Fibroblast of lung (primary cell): ENCODE measurements at places on chromosomes 5 and 9. TPM values are rescaled to one million over a fixed set of nuclear protein-coding genes. Genes with fewer than 3 reads are reported as not detected.
A peak's percentile ranks its signal among the peaks of the same experiment; 100 is the strongest.

DNA sequence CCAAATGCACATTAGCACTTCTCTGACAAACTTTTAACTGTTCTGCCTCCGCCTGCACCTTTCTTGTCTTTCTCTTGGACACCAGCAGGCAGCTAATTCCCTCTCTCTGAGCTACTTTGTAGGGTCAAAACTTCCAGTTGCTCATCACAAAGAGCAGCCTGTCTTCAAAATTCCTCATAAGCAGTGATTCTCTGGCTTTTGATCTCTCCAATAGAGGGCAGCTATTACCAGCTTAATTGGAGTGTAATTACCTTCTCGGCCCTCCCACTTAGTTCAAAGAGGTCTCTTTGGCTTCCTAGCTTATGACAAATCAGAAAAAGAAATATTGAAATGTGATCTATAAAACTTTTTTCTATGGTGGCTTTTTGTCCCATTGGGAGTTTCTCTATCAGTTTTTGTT lies 43.6 kb upstream of the RAD23B start:
- no peaks in the 10 kb centered on the region for H3K27me3 ChIP-seq
- H3K4me1 ChIP-seq, result peaks cover 2% of the 10 kb centered on the region
- H3K4me3 ChIP-seq, result no peak overlapping the region

DNA sequence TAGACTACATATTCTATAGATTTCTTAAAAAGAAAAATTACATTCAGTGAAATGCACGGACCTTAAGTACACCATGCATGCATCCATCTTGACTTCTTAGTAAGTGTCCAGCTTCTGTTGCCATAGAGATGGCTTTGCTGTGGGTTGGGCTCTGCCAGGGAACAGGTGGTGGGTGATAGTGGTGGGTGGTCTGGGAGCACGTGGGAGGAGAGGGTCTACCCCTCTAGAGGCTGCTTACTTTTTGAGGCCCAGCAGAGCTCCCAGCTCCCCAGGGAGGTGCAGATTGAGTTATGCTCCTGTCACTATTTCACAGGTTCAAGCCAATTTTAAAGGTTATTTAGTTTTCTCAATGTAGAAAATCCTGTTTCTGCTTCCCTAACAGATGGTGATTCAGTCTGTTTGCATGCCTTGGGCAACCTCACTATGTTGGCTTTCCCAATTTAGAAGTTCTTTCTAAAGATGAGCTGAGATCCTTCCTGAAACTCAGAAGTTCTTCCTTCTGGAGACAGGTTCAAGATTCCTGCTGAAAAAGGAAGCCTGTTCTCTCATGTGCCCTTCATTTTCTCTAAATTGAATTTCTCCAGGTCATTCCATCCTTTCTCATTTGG lies 107.4 kb upstream of the LHFPL2 start:
- H3K27me3 ChIP-seq, result no peaks in the 10 kb centered on the region
- H3K4me3 ChIP-seq, result no peak overlapping the region
- H3K4me1 ChIP-seq, result peaks cover 7% of the 10 kb centered on the region
- H3K27ac ChIP-seq, result no peak overlapping the region
- no peaks in the 10 kb centered on the region for H3K36me3 ChIP-seq

- no peak overlapping the region for H3K27ac ChIP-seq
- no peaks in the 10 kb centered on the region for H3K27me3 ChIP-seq
- no peaks in the 10 kb centered on the region for H3K36me3 ChIP-seq
- no peaks in the 10 kb centered on the region for H3K4me1 ChIP-seq
Measured at GRCh38 chr5:21121213-21121612, 1133.2 kb upstream of the CDH18 start.

- peaks cover 13% of the 10 kb centered on the region for H3K27me3 ChIP-seq
- DNase-seq, result no peak
- peaks cover 12% of the 10 kb centered on the region for H3K4me1 ChIP-seq
- no peaks in the 10 kb centered on the region for H3K36me3 ChIP-seq
Measured at GRCh38 chr9:130327070-130327780, 61.7 kb downstream of the HMCN2 start.

DNA sequence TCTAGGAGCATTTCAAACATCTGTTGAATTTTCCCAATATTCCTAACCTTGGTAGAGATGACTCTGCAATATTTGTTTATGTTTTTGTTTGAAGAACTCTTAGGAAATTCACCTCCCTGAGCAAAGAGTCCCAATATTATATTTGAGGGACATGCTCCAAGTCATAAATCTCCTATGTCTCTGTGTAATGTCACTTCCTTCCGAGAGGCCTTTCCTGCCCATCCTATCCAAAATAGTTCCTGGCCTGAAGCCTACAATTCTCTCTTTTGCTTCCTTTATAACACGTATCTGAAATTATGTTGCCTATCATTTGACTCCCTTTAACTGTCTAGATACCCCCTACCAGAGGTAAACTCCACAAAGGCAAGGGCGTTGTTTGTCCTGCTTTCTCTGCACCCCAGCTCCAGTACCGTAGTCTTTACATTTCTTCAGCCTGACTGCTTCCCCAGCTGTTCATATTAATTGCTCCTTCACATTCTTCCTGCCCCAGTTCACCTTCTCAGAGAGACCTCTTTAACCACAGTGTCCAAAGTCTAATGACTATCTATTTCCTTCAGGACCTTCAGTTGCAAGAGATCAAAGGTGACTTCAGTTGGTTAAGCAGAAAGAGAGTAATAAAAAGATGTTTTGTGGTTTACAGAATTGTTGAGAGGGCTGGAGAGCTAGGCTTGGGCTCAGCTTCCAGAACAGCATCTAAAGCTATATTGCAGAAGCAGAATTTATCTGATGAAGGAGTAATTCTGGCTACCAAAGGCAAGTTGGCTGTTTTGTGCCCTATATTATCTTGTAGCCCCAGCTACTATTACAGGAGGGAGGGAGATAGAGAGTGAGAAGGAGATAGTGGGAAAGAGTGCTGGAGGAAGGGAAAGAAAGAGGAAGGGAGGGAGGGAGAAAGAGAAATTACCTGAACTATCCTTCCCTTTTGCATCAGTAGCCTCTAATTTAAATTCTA lies 109.3 kb upstream of the TMEM161B start:
- DNase-seq, result no peak
- H3K27ac ChIP-seq, result no peak overlapping the region
- no peak overlapping the region for H3K4me3 ChIP-seq
- no peaks in the 10 kb centered on the region for H3K27me3 ChIP-seq

GRCh38 chr9:2154731-2155130 lies 139.6 kb downstream of the SMARCA2 start:
- H3K27ac ChIP-seq, result no peak overlapping the region
- peaks cover 2% of the 10 kb centered on the region for H3K4me1 ChIP-seq
- no peaks in the 10 kb centered on the region for H3K36me3 ChIP-seq
- no peak overlapping the region for H3K4me3 ChIP-seq

DNA sequence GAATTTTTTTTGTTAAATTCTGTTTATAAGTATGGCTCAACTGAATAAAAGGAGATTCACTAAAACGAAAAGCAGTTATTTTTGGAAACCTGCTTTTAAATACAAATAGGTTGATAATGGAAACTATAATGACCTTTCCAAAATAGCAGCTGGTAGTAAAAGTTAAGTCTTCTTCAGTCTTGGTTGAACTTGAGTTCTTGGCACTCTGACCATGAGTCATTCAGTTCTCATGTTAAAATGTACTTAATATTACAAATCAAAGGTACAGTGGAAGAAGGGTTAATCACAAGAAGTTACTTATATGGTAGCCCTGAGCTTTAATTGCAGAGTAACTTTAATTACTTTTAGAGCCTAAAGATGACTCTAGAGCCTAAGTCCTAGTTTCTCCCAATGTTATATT lies 62.1 kb downstream of the KLF9 start:
- peaks cover 2% of the 10 kb centered on the region for H3K36me3 ChIP-seq
- H3K4me1 ChIP-seq, result no peaks in the 10 kb centered on the region
- H3K27ac ChIP-seq, result no peak overlapping the region
- H3K27me3 ChIP-seq, result no peaks in the 10 kb centered on the region

GRCh38 chr5:144941004-144941403 lies 770.3 kb downstream of the KCTD16 start:
- no peak for DNase-seq
- no peak overlapping the region for H3K4me3 ChIP-seq
- H3K27me3 ChIP-seq, result no peaks in the 10 kb centered on the region
- no peaks in the 10 kb centered on the region for H3K4me1 ChIP-seq
- H3K36me3 ChIP-seq, result no peaks in the 10 kb centered on the region

- DNase-seq, result no peak
- H3K4me1 ChIP-seq, result peaks cover 37% of the 10 kb centered on the region
- H3K4me3 ChIP-seq, result no peak overlapping the region
- no peaks in the 10 kb centered on the region for H3K36me3 ChIP-seq
- no peak overlapping the region for H3K27ac ChIP-seq
Measured at GRCh38 chr5:132493241-132493640, 2.7 kb upstream of the IRF1 start.

- H3K27ac ChIP-seq, result no peak overlapping the region
- H3K4me1 ChIP-seq, result peaks cover 2% of the 10 kb centered on the region
- no peak overlapping the region for H3K4me3 ChIP-seq
- H3K27me3 ChIP-seq, result no peaks in the 10 kb centered on the region
- DNase-seq, result no peak
- H3K36me3 ChIP-seq, result no peaks in the 10 kb centered on the region
Measured at GRCh38 chr5:142845954-142846398, 75.8 kb downstream of the ARHGAP26 start.

- H3K27me3 ChIP-seq, result no peaks in the 10 kb centered on the region
- no peak overlapping the region for H3K27ac ChIP-seq
- H3K4me1 ChIP-seq, result peaks cover 14% of the 10 kb centered on the region
- no peaks in the 10 kb centered on the region for H3K36me3 ChIP-seq
Measured at GRCh38 chr9:129647635-129648034, 5.7 kb upstream of the ASB6 start.

DNA sequence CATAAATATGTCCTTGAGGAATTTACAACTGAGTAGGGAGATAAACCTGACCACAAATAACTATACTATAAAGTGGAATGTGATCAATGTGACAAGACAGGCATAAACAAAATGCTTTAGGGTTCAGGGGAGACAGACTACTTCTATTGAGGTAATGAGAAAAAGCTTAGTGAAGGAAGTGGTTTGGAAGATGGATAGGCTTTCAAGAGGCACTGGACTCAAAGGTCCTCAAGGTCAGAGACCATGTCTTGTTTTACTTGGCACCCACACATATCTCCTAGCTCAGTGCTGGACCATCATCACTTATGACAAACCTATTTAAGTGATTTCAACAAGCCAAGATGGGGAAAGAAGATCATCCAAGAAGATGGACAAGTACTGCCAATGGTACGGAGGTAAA lies 257.8 kb downstream of the BNC2 start:
- H3K4me3 ChIP-seq, result no peak overlapping the region
- DNase-seq, result peak; percentile 75
- H3K4me1 ChIP-seq, result peaks cover 14% of the 10 kb centered on the region
- H3K36me3 ChIP-seq, result no peaks in the 10 kb centered on the region
- H3K27ac ChIP-seq, result no peak overlapping the region

- peaks cover 24% of the 10 kb centered on the region for H3K4me1 ChIP-seq
- peak overlapping the region; percentile 69 for H3K27ac ChIP-seq
- DNase-seq, result peak; percentile 97
- no peaks in the 10 kb centered on the region for H3K36me3 ChIP-seq
- peak overlapping the region; percentile 1 for H3K4me3 ChIP-seq
Measured at GRCh38 chr5:143051244-143052058, 281.3 kb downstream of the ARHGAP26 start.

DNA sequence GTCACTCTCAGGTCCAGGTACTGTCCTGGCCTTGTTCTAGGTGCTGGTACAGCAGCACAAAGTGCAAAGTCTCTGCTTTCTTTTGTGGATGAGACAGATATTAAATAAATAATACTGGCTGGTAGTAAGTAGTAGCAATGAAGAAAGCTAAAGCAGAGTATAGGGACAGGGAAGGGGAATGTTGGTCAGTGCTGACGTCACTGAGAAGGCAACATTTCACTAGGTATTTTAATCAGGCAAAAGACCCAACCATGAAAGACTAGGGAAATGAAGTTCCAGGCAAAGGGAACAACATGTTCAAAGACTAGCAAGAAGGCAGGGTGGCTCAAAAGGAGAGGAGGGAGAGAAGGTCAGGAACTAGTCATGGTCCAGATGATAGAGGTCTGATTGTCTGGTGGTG lies 388.2 kb downstream of the YTHDC2 start:
- no peaks in the 10 kb centered on the region for H3K36me3 ChIP-seq

DNA sequence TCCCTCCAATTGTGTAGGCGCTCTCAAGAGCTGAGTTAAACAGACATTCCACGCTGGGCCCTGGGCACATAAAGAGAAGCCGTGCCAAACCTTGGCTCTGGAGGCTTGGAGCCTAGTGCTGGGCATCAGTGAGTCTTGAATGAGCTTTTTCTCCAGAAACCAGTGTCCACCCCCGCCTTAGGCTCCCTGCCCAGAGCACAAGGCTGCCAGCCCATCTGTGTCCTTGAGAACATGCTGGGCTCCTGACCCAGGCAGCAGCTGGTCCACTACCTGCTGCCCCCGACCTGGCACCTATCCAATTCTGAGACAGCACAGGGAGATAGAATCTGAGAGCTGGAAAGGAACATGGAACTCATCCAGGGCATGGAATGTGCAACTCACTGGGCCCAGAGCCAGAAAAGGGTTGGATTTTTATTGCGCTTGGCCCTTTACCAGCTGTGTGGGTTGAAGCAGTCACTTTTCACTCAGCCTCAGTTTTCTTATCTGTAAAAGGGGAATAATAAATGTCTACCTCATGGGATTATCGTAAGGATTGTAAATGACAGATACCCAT lies 92.4 kb upstream of the CPLX2 start:
- H3K4me1 ChIP-seq, result no peaks in the 10 kb centered on the region
- no peaks in the 10 kb centered on the region for H3K36me3 ChIP-seq
- peak; percentile 21 for DNase-seq
- H3K27me3 ChIP-seq, result no peaks in the 10 kb centered on the region
- H3K27ac ChIP-seq, result no peak overlapping the region

- DNase-seq, result no peak
- no peak overlapping the region for H3K4me3 ChIP-seq
- H3K36me3 ChIP-seq, result peaks cover 25% of the 10 kb centered on the region
- H3K27me3 ChIP-seq, result no peaks in the 10 kb centered on the region
Measured at GRCh38 chr9:95089257-95090022, 228.1 kb downstream of the FANCC start.

GRCh38 chr9:2390028-2390427 lies 231.6 kb upstream of the VLDLR start:
- H3K4me3 ChIP-seq, result no peak overlapping the region
- H3K4me1 ChIP-seq, result no peaks in the 10 kb centered on the region
- DNase-seq, result no peak

GRCh38 chr5:143685246-143685815 lies 126.6 kb upstream of the HMHB1 start:
- no peak overlapping the region for H3K4me3 ChIP-seq
- H3K27me3 ChIP-seq, result no peaks in the 10 kb centered on the region

DNA sequence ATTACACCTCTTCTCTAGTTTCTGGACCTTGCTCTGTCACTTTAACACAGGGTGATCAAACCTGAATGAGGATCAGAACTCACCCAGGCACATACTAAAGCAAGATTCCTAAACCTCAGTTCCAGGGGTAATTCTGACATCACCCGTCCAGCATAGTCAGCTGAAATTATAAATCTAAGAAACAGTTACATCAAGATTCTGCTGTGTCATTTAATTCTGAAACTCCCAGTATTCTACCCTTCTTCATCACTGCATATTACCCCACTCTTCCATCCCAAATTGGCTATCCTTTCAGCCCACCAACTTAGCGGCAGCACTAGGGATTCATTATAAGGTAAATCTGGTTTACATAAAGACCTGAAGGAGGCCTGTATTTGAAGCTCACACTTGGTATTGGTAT lies 64.0 kb downstream of the STX17 start:
- no peak overlapping the region for H3K27ac ChIP-seq
- H3K36me3 ChIP-seq, result no peaks in the 10 kb centered on the region
- no peak for DNase-seq

The CCL27 gene
- 0.26 TPM in 1 of 2 replicates, not detected in the other for total RNA-seq

The NR6A1 gene
- 0.26 and 0.50 TPM in 2 replicates for total RNA-seq

The CRB2 gene
- under 0.01 TPM in 1 of 2 replicates, not detected in the other for total RNA-seq

The GKAP1 gene
- 2.6 TPM in 2 replicates for total RNA-seq

The DEPDC1B gene
- 2.1 and 2.5 TPM in 2 replicates for total RNA-seq

The ADAMTSL2 gene
- under 0.01 TPM in 2 replicates for total RNA-seq

The PCDHB6 gene
- 0.26 and 0.33 TPM in 2 replicates for total RNA-seq

The OR13C5 gene
- total RNA-seq, result not detected in 2 replicates

The PCDHA3 gene
- total RNA-seq, result 0.26 and 1.2 TPM in 2 replicates

The EIF4E1B gene
- total RNA-seq, result not detected in 2 replicates
